Articular chondrocyte of knee joint (primary cell): ENCODE measurements at places on chromosomes 7 and 10. TPM values are rescaled to one million over a fixed set of nuclear protein-coding genes. Genes with fewer than 3 reads are reported as not detected.

Gene UCN3
- not detected in 2 replicates for total RNA-seq

Gene BPGM
- 60.2 and 95.6 TPM in 2 replicates for total RNA-seq

Gene TMEM270
- not detected in 2 replicates for total RNA-seq

Gene TRIM50
- not detected in 2 replicates for total RNA-seq

Gene PRSS2
- total RNA-seq = not detected in 2 replicates

Gene IFIT1B
- not detected in 2 replicates for total RNA-seq

Gene ASIC3
- 0.13 and 0.32 TPM in 2 replicates for total RNA-seq

Gene PRSS37
- total RNA-seq = not detected in 2 replicates

Gene SPACDR
- total RNA-seq = 0.26 TPM in 1 of 2 replicates, not detected in the other

Gene TYSND1
- total RNA-seq = 8.0 and 8.2 TPM in 2 replicates

Gene SOSTDC1
- not detected in 2 replicates for total RNA-seq

Gene CFAP46
- 1.1 and 1.4 TPM in 2 replicates for total RNA-seq

Gene TLL2
- under 0.01 and 0.22 TPM in 2 replicates for total RNA-seq

Gene CALCR
- not detected in 2 replicates for total RNA-seq

Gene LRCH4
- total RNA-seq = 8.0 TPM in 2 replicates

Gene HOXA4
- total RNA-seq = 1.7 and 2.4 TPM in 2 replicates

Gene TEX47
- total RNA-seq = not detected in 2 replicates

Gene OPALIN
- not detected in 2 replicates for total RNA-seq

Gene PCBD1
- 16.6 and 22.5 TPM in 2 replicates for total RNA-seq

Gene GJD4
- 0.22 TPM in 1 of 2 replicates, not detected in the other for total RNA-seq

Gene CHAT
- not detected in 2 replicates for total RNA-seq

Gene GPRIN2
- total RNA-seq = not detected in 2 replicates

Gene HHEX
- 0.86 and 1.2 TPM in 2 replicates for total RNA-seq

Gene SLIT1
- under 0.01 TPM in 2 replicates for total RNA-seq

Gene HMX3
- 0.11 TPM in 1 of 2 replicates, not detected in the other for total RNA-seq

Gene FAM25C
- total RNA-seq = not detected in 2 replicates

Gene HOXA10
- 30.6 and 44.3 TPM in 2 replicates for total RNA-seq

Gene PEX1
- total RNA-seq = 23.7 and 24.6 TPM in 2 replicates

Gene UFSP1
- total RNA-seq = 2.2 and 2.7 TPM in 2 replicates

Gene OR13A1
- not detected in 2 replicates for total RNA-seq

Gene PLPP4
- total RNA-seq = 0.13 and 0.43 TPM in 2 replicates

Gene TACR2
- 0.22 and 0.26 TPM in 2 replicates for total RNA-seq

Gene TMEM140
- total RNA-seq = 12.0 and 18.5 TPM in 2 replicates

Gene NEUROG3
- total RNA-seq = not detected in 2 replicates

Gene NODAL
- not detected in 2 replicates for total RNA-seq

Gene UTF1
- not detected in 2 replicates for total RNA-seq

Gene NKX1-2
- not detected in 2 replicates for total RNA-seq

Gene FEZF1
- total RNA-seq = not detected in 2 replicates
